ENCODE measurements at places on chromosomes 2 and 18.

DNA sequence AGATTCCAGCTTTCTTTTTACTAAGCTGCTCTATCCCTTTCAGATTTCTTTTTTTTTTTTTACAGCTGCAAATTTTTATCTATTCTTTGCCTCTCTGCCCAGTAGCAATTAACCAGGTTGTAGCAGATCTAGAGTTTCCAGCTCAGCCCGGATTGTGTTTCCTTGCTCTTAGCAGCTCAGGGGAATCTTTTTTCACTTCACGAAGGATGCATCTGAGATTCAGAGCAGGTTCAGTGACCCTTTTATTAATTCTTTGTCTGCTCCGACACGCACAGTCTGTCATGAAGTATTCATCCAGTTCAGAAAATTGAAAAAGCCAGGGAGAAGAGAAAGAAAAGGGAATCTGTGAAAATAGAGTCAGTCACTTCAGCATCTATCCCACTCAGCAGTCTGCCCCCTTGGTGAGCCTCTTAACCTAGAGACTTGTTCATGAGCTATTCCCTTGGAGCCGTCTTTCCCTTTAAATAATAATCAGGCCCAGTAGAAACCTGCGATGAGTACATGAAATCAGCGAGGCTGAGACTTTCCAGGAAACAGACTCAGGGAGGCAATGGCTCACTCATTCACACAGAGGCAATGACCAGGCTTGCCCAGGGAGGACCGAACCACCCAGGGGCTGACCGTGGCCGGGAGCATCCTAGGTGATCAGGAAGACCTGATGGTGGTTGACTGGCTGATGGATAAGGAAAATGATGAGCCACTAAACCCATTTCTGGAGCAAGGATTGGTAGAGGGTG, 103.4 kb upstream of the ITGA6 start:
- DNase-seq, result peak; percentile 11

GRCh38 chr2:134491771-134492441, 226.9 kb downstream of the TMEM163 start:
- no peak for DNase-seq

DNA sequence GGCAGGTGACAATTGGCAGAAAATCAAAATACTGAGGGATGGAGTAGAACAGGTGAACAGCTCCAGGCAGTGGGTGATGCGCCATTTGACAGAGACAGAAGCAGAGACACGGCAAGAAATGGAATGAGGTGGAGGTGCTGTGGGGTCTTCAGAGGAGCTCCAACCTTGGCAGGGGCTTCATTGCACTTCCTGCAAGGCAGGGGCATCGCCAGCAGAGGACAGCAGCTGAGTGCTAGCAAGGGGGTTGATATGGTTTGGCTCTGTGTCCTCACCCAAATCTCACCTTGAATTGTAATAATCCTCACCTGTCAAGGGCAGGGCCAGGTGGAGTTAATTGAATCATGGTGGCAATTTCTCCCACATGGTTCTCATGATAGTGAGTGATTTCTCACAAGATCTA, 42.8 kb downstream of the CCDC68 start:
- DNase-seq, result peak; percentile 60

DNA sequence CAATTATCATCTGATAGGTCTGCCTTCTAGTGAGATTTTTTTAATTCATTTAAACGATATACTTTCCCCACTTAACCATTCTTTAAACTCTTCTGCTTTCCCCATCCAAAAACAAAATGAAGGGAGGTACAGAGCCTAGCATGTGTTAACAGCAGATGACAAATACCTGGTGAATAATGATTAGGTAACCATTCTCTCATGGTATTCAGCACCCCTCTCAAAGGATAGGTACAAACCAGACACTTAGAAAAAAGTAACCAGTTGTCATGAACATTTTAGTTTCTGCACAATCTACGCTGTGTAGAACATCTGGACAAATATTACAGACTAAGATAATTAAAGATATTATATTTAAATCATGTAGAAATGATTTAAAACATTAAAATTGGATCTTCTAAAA, 56.3 kb downstream of the DNAH7 start:
- no peak for DNase-seq

- no peak for DNase-seq
Measured at GRCh38 chr2:29113027-29113686, 2.1 kb upstream of the CLIP4 start.

GRCh38 chr2:187055463-187055862, 206.5 kb upstream of the ZSWIM2 start:
- DNase-seq, result no peak

DNA sequence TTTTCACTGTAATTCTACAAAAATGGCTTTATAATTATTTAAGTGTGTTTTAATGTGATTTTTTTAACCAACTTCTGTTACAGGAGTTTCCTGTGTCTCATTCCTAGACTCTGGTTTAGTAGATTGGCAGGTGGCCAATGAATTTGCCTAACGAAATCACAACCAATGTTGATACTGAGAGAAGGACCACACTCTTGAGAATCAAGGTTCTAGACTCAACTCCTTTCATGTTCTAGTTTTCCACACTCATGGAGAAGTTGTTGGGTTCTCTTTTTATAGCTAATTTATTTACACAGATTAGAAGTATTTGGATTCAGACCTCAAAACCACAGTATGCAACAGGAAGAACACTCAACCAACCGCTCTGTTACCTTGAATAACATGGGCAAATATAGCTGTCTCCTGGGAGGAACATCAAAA, 22.6 kb upstream of the USP34 start:
- no peak for DNase-seq

- no peak for DNase-seq
Measured at GRCh38 chr2:81234711-81235110, 930.2 kb upstream of the LRRTM1 start.

DNA sequence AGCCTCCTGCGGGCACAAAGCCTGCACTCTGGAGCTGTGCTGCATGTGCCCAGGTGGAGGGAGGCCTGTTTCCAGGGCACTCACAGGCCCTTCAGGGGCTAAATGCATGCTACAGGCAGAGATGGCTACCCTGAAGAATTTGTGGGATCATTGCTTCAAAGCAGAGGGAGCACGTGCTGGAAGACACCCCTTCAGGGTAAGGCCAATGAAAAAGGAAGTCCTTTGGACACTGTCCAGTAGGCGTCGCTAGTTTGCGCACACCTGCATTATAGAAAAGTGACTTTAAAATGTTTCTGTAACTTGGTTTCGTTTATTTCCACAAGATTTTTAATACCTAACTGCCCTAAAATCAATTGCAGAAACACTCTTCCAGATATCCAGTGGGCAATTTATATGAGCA, 325.3 kb downstream of the ZNF516 start:
- DNase-seq, result no peak

- no peak for DNase-seq
Measured at GRCh38 chr2:163612332-163612731, 123.5 kb downstream of the FIGN start.

GRCh38 chr2:62339413-62339812, 143.5 kb downstream of the B3GNT2 start:
- DNase-seq, result no peak

GRCh38 chr18:54918060-54918459, 41.2 kb downstream of the CCDC68 start:
- peak; percentile 58 for DNase-seq

GRCh38 chr2:8848328-8849100, 11.1 kb upstream of the KIDINS220 start:
- DNase-seq, result no peak

- DNase-seq, result no peak
Measured at GRCh38 chr2:195666113-195666712, 9.2 kb downstream of the SLC39A10 start.

DNA sequence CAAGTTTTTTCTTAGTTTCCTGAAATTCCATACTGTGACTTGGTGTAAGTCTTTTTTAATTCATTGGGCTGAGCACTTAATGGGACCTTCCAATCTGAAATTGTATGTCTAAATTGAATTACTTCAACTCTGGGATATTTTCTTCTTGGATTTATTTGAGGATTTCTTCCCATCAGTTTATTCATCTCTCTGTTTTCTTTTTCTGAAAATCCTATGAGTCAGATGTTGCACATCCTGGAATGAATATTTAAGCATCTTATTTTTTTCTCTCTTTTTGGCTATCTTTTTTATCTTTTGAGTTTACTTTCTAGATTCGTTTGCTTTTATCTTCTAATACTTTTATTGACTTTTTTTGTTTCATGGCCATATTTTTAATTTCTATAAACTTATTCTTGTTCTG, 55.4 kb upstream of the ACYP2 start:
- no peak for DNase-seq

GRCh38 chr2:240198226-240198625, 57.8 kb upstream of the OTOS start:
- no peak for DNase-seq

DNA sequence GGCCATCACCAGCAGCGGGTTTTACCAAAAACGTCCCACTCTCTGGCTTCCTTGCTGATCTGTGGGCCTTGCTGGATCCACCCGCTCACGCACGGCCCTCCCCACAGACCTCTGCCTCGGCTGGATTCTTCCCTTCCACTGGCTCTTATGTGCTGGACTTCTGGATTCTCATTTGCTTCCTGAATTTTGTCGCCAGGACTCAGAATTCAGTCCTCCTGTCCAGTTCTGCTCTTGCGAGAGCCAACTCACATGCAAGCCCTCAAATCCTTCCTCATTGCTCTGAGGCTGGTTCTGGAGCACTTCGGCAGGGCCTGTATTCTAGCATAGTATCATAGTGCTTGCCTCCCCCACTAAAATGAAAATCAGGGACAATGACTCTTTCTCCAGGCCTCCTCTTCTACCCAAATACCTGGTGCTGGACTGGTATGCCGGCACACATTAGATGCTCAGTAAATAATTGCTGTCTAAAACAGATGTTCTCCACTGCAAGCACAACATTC, 115.5 kb downstream of the ATL2 start:
- DNase-seq, result no peak

DNA sequence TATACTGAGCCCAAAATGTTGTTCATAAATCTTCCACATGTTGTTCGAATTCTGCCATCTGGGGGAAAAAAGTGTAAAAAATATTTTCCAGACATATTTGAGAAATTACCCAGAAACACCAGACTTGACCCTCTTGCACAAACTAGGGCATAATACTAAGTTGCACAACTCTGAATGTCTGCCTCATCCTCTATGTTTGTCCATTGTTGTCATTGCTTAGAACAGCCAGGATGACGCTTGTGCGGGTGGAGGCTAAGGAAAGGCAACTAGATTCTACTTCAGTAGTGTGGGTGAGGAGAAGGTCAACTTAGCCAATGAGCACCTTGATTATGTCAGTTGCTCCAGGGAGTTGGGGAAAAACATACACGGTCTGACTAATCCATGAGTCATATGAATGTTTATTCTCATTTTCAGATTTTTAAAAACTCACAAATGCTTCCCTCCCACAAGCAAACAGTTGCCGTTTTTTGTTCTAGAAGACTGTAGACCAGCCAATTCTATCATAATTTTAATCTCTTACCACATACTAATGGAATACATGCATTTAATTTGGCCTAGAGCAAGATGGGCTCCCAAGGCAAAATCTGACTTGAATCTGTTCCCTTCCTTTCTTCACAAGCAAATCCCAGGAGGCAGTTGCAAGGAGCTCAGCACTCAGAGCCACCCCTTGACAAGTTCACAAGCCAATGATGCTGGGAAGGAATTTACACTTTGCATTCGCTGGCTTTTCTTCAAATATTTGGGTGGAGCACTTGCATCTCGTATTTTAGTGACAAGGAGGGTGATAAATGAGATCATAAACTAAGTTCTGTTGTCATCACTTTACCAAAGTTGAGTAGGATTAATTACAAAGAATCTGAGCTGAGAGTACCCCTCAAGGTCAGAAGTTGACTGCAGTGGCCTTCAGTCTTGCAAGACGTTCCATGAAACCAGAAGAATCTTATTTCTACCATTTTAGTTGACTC, 163.2 kb upstream of the TWIST2 start:
- no peak for DNase-seq

- DNase-seq, result no peak
Measured at GRCh38 chr2:39015424-39015823, 105.4 kb downstream of the SOS1 start.

DNA sequence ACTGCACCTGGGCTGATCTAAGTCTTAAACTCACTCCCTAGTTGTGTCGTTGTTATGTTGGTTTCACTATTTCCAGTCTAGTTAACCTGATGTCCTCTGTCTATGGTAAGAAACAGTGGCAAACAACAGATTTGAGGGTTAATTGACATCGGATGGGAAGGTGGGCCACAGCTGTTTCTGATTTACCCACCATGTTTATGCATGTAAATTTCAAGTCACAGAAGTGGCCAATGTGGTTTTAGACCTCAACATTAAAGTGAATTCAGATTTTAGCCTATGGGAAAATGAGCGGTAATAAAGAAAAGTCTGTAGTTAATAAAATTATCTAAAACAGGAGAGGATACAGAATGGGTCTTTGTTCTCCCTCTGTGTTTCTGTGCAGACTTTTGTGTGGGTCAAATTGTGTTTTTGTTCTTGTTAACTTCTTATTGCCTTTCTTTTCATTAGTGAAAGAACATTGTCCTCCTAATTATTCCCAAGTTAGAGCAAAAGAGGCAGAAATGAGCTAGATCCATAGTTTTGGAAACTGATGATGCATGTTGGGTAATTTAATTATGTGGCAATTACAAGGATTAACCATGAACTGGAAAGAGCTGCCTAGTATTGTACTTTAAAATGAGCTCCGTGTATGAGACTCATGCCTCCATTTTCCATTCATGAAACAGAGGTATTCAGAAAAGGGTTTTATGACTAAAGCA, 83.2 kb downstream of the LAMA3 start:
- DNase-seq, result no peak

GRCh38 chr2:239188536-239188935, 212.3 kb downstream of the HDAC4 start:
- peak; percentile 19 for DNase-seq

DNA sequence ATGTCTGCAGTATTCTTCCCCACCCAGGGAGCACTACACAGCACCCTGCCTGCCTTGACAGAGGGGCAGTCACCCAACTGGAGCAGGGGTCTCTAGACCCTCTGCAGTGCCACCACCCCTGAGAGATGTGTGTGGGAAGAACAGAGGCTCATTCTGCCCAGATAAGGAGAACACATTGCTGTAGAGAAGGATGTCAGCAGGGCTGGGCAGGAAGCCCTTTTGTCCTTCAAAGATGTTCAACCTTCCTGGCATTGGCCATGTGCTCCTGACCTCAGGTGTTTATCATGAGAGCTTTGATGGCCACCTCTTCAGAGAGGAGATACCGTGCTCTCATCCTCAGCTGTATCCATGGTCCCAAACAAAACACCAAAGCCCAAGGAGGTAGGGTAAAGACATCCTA, 4.6 kb upstream of the TEX51 start:
- DNase-seq, result no peak

DNA sequence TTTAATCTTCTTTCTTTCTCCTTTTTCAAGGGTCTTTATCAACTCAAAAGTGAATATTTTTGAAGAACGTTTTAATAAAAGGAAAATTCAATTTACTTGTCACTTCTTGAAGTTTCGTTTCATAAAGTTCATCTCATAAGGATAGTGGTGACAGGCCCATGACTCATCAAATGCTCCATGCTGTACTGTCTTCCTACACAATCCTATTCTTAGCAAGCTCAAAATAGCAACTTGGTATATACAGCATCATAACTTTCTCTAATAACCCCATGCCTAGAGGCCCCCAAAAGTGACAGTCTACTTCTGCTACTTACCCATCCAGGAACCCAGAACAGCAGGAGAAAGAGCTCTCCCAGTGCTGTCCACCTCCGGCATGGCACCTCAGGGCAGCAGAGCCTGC, 7.7 kb downstream of the FBXO15 start:
- DNase-seq, result no peak

Measured in endodermal cell (in vitro differentiated cells).